Caki2 (cell line): ENCODE measurements at places on chromosomes 3 and 15.

DNA sequence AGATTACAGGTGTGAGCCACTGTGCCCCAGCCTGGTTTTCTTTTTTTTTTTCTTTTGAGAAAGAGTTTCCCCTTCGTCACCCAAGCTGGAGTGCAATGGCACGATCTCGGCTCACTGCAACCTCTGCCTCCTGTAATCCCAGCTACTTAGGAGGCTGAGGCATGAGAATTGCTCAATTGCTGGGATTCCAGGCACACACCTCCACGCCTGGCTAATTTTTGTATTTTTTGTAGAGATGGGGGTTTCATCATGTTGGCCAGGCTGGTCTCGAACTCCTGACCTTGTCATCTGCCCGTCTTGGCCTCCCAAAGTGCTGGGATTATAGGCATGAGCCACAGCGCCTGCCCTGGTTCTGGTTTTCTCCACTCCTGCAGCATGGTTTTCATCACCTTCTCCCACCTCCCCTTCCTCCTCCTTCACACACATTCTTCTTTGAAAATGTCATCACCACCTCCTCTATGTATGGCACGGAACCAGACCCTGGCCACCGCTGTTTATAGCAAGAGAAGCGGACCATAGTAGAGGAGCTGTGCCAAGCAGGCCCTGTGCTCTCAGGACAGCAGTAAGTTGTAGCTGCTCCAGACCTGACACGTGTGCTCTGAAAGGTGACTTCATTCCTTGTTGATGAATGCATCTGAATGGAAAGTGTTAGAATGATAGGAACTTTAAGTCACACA lies 14.6 kb upstream of the AHSG start:
- DNase-seq: peak; percentile 93

- DNase-seq: no peak
Measured at GRCh38 chr3:12997387-12997786, 75.8 kb downstream of the IQSEC1 start.

DNA sequence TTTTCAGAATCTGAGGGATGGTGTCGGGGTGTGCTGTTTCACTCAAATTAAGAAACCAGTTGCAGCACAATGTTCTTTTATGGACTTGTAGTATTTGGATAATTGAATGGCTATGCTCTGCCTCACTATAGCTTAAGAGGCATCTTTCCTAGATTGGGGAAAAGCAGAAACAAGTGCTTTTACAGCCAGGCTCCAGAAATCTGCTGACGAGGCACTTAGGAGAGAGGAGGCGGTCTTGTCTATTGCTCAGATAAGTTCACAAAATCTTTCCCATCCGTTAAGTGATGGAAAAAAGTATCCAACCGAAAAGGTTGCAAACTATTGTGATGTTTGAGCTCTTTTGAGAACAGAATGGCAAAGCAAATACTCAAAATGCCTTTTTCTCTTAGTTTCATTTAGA lies 336.1 kb upstream of the RARB start:
- no peak for DNase-seq

DNA sequence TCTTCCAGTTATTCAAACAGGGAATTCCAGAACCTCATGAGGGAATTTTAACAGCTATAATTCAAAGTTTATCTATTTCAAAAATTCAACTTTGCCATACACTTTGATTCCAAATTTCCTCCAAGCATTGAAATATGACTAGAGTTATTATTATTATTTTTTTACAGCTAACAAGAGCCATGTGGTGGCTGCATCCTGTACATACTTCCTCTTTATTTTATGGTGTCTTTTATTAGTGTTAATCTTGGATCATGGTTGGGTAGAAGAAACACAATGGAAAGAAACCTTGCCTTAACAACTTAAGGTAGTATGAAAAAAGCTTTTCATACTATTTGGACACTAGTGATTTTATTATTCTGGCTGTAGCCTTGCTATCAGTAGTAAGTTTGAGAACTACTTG lies 52.7 kb downstream of the TFG start:
- DNase-seq: no peak

- no peak for DNase-seq
Measured at GRCh38 chr15:55619783-55620182, 31.6 kb upstream of the PYGO1 start.

DNA sequence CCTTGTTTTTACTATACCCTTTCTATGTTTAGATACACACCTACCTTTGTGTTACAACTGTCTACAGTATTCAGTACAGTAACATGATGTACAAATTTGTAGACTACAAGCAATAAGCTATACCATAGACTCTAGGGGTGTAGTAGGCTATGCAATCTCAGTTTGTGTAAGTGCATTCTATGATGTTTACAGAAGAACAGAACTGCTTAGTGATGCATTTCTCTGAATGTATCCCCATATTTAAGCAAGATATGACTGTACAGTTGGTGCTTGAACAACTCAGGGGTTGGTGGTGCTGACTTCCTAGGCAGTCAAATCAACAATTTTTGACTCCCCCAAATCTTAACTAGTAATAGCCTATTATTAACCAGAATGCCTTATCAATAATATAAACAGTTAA lies 467.1 kb upstream of the TGFBR2 start:
- DNase-seq: no peak

GRCh38 chr3:146496251-146496650 lies 26.9 kb upstream of the PLSCR2 start:
- DNase-seq: no peak

GRCh38 chr15:77115179-77115578 lies 44.3 kb upstream of the TSPAN3 start:
- DNase-seq: no peak

DNA sequence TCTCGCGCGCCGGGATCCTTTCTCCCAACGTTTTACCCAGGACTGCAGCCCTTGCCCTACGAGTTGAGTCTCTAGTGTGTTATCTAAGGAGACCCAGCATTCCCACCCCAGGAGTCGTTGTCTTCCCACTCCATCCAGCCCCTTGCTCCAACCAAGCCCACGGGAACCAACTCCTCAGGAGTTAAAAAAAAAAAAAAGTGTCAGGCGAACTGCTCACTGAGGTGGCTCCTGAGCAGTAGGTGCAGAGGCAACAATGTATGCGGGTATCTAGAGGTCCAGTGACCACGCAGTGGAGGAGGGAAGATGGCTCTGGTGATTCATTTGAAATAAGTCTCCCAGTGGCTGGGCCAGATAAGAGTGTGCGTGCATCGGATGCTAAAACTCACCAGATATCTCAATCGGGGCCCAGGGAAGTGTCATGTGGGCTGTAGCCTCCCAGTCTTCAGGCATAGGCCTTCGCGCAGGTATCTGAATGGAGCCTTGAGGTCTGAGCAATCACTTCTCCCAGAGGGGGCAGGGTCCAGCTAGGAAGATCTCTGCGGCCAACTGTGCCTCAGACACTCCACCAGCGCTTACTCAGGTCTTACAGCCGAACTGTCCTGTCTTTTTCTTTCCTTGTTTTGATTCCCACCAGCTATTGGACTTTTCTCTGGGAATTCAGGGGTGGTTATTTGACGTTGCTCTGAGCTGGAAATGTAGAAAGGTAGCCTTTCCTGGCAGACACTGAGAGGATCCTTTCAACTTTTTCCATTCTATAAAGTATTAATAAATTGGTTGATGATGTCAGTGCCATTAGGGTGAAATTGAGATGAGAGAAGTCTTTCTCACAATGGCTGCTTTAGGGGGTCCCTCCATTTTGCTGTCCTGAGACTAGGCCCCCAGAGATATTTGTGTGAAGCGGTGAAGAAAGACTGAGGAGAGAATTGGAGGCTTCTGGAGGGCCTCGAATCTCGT lies 21.0 kb downstream of the ZIC4 start:
- no peak for DNase-seq

GRCh38 chr3:48305396-48305795 lies 28.1 kb downstream of the SPINK8 start:
- no peak for DNase-seq

- DNase-seq: no peak
Measured at GRCh38 chr3:197038679-197039462, 9.3 kb upstream of the MELTF start.

DNA sequence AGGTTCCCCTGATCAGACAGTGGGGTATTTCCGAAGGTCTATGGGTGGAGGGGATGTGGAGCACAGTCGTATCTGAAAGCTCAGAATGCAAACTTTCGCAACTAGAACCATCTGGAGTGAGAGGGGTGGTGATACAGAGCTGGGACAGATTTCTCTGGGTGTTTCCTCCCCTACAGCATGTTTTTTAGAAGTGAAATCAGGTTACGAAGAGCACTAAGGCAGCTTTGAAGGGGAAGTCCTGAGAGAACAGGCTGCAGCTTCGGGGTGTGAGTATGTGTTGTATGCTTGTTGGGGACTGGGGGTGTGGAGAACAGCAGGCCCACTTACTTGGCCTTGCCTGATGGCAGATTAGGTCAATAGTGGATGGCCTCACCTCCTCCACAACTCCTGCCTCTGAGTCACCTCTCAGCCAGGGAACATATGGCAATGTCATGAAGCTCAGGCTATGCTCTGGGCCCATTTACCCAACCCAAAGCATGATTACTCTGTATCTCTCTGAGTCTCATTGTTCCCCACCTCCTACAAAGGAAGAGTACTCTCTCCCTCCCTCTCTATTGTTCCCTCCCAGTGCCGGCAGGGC lies 107.2 kb upstream of the RASGRP1 start:
- DNase-seq: no peak

DNA sequence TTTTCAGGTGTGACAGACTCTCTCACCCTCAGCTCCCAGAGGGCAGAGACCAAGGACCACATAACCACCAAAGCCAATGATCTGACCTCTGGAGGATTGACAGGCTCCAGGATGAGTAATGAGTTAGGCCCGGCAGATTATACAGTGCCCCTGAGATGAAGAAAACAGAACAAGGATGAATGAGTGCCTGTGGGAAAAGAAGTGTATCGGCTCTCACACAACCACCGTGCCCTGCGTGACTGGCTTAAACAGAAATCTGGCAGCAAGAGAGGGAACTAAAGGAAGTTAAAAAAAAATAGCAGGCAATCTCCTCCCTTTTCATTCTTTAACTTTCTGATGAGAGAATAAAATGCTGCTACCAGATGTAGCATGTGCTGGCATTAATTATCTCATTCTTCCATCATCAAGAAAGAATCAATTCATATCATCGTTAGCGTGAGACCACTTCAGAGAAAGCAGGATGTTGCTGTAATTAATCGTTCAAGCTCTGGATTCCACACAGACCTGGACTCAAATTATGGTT lies 227.5 kb upstream of the COL8A1 start:
- DNase-seq: no peak

GRCh38 chr3:57646723-57647122 lies 46.2 kb downstream of the DENND6A start:
- no peak for DNase-seq

DNA sequence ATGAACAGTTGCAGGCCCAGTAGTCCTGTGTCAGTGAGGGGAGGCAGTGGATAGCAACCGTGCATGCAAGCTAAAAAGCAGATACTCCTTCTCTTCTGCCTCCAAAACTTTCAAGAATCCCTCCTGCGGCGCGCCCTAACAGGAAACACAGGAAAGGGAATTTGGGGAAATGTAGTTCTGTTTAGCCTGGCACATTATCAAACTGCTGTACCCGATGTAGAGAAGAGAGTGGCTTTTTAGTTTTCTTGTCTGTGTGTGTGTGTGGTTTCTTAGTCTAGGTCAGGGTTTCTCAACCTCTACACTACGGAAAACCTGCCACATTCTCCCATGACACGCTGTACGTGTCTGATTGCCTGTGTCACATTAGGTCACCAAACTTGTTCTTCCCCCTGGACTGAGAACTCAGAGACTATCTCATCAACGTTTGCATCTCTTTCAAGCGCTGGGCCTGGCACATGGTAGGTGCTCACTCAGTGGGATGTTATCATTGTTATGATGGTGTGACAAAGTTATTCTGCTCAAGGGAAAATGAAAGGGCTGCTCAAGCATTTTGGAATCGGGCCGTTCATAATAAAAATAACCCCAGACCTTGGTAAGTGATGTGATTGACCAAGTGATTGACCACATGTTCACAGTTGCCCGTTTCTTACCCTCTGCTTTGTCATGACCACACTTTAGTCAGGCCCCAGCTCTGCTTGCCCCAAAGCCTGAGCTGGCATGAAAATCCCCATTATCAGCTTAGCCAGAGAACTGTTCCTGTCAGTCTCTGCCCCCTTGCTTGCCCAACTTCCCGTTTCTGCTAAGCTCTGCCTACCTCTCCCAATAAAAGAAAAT lies 33.2 kb downstream of the TM4SF4 start:
- DNase-seq: no peak

DNA sequence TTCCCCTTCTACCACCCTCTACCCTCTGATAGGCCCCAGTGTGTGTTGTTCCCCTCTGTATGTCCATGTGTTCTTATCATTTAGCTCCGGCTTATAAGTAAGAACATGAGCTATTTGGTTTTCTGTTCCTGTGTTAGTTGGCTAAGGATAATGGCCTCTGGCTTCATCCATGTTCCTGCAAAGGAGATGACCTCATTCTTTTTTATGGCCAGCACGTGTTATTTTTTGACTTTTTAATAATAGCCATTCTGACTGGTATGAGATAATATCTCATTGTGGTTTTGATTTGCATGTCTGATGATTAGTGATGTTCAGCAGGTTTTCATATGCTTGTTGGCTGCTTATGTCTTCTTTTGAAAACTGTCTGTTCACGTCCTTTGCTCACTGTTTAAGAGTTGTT lies 63.1 kb upstream of the NPHP3 start:
- no peak for DNase-seq

- no peak for DNase-seq
Measured at GRCh38 chr3:188315553-188315952, 161.6 kb downstream of the LPP start.

DNA sequence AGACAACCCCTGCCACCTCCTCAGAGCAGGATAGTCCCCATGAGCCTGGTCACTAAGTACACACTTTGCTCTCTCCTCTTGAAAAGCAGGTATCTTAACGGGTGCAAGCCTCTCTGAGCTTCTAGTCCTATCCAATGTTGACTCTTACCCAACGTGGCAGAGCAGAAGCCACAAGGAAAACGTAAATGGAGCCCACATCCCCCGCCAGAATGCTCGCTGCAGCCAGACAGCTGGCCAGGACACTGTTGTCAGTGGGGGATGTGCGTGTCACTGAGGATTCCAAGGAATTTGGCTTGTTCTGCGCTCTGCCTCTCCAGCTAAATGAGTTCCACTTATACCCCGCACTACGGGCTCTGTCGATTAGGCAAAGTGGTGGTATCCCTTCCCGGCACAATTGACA lies 67.8 kb upstream of the IGF1R start:
- no peak for DNase-seq

DNA sequence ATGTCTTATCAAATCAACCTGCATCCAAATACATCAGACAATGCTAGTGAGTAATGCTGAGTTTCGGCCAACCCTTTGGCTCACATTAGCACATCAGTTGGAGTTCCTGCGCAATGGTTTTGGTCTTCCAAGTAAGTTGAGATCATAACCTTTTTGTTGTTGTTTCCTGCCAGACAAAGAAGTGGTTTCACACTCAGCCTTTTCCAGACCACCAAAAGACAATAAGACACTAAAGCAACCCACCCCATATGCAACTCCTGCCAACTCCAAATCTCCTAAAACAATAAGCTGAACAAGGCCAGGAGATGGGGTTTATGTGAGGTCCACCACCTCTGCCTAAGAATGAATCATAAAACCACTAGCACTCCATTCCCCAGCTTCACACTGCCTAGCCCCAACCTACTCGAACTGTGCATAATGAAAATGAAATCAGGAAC lies 177.0 kb downstream of the ERC2 start:
- no peak for DNase-seq

GRCh38 chr3:12198301-12198700 lies 39.6 kb upstream of the TIMP4 start:
- peak; percentile 39 for DNase-seq
